ENCODE measurements at places on chromosomes 12 and 14.
A peak's percentile ranks its signal among the peaks of the same experiment; 100 is the strongest.

GRCh38 chr14:56630707-56631106, 51.1 kb downstream of the TMEM260 start:
- no peak for DNase-seq

DNA sequence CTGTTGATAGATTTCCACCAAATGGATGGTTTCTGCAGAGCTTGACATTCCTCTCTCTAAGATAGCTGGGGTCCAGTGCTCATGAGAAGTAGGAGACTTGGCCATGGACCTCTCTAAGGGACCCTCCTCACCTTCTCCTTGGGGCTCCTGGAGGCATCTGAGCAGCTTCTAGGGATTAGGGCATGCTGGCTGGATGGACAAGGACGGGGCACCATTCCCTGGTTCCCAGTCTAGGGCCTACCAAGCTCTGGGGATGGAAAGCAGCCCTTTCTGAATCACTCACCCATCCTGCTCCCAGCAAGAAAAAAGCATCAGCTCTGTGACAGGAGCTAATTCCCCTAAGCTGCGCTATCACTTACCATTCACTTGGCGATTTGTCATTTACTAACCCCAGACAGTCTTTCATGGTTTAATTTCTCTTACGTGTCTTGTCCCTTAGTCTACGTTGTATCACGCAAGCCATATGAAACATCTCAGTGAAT, 39.5 kb downstream of the VWF start:
- no peak for DNase-seq

GRCh38 chr12:77122236-77122635, 56.9 kb upstream of the E2F7 start:
- DNase-seq = no peak

GRCh38 chr12:51056242-51056641, 8.1 kb downstream of the LETMD1 start:
- DNase-seq = peak; percentile 64

- DNase-seq = no peak
Observed at GRCh38 chr12:128607641-128608040, 216.1 kb downstream of the SLC15A4 start.

DNA sequence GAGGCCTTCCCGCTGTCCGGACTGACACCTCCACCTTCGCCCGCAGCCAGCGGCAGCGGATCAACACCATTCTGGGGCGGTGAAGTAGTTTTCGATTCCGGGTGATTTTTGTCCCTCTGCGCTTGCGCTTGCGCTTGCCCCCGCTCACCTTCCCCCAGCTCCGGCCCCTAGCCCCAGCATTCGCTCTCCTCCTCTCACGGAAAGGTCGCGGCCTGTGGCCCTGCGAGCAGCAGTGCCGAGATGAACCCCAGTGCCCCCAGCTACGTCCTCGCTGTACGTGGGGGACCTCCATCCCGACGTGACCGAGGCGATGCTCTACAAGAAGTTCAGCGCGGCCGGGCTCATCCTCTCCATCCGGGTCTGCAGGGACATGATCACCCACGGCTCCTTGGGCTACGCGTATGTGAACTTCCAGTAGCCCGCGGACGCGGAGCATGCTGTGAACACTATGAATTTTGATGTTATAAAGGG, 22.7 kb upstream of the SRGAP1 start:
- DNase-seq = no peak
